ENCODE measurements at places on chromosomes 13 and 19. TPM values are rescaled to one million over a fixed set of nuclear protein-coding genes. Genes with fewer than 3 reads are reported as not detected.

The SLITRK6 gene
- total RNA-seq = not detected

The FAM83E gene
- total RNA-seq = not detected

The SSC5D gene
- total RNA-seq = 11.0 TPM

The SPACA4 gene
- total RNA-seq = not detected

GRCh38 chr13:39859898-39860297 is 204.4 kb downstream of the COG6 start:
- H3K4me1 ChIP-seq = no peaks in the 10 kb centered on the region
- H3K4me3 ChIP-seq = no peak overlapping the region
- no peak overlapping the region for H3K27ac ChIP-seq
- no peaks in the 10 kb centered on the region for H3K36me3 ChIP-seq
- H3K27me3 ChIP-seq = no peaks in the 10 kb centered on the region
- DNase-seq = no peak

- no peaks in the 10 kb centered on the region for H3K36me3 ChIP-seq
- H3K27me3 ChIP-seq = no peaks in the 10 kb centered on the region
- H3K4me1 ChIP-seq = no peaks in the 10 kb centered on the region
- no peak for DNase-seq
- no peak overlapping the region for H3K27ac ChIP-seq
- H3K4me3 ChIP-seq = no peak overlapping the region
These were observed 780.5 kb upstream of the ARGLU1 start for GRCh38 chr13:107348471-107348870.

DNA sequence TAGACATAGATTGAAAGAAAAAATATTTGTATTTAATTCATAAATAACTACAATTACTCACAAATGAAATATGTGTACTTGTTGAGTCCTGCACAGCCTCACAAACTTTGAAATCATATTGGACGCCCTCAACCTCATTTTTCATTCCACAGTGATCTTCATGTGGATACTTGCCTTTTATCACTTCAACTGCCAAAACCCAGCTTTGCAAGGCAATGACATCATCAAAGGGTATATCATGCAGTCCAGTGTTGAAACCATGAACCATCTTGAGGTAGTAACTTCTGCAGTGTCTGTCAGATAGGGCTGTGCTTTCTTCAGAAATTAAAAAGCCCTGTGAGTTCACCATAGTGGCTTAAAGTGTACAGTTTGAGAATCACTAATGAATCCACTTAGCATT is 82.2 kb downstream of the HS6ST3 start:
- no peaks in the 10 kb centered on the region for H3K36me3 ChIP-seq
- no peaks in the 10 kb centered on the region for H3K4me1 ChIP-seq
- H3K27ac ChIP-seq = no peak overlapping the region
- no peak for DNase-seq
- H3K4me3 ChIP-seq = no peak overlapping the region

All from spleen (tissue), 13 donors.